ENCODE measurements at places on chromosomes 3 and 15.

GRCh38 chr3:149145974-149146373 lies 16.5 kb downstream of the HPS3 start:
- peak; percentile 8 for DNase-seq

DNA sequence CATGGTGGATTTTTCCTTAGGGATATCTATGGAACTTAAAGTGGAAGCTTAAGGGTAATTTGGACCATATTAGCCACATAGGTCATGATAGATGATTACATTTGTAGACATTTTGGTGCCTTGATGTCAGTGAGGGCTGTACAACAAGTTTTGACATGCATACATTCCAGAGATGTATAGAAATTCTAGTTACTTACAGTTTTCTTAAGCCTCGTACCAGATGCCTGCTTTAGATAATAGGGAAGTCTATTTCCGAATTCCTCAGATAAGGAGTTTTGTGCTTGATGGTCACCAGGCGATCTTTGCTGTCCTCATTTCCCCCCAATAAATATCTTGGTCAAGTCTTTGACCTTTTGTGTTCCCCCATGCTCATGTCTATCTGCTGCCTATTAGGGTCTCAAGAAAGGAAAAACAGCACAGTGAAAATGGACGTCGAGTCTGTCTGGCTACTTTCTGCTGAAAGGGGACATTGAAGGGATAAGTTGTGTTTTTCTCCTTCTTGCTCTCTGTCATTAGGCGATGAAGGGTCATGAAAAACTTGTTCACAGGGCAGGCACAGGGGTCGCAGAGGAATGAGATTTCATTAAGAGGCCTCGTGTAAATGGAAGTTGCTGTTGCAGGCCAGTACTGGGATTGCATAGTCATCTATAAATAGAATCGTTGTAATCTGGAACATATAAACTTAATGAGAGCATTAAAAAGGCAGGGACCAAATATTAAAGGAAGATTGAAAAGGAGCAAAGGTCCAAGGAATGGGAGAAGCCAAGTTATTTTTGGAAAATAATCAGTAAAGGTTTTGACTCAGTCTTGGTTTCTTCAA lies 20.0 kb upstream of the SENP7 start:
- DNase-seq = no peak

GRCh38 chr3:169299129-169299528 lies 364.4 kb downstream of the MECOM start:
- no peak for DNase-seq

GRCh38 chr3:118400886-118401285 lies 633.8 kb downstream of the IGSF11 start:
- no peak for DNase-seq

GRCh38 chr15:80423215-80423614 lies 19.0 kb downstream of the ARNT2 start:
- DNase-seq = no peak

GRCh38 chr3:126617571-126617970 lies 37.4 kb downstream of the TXNRD3 start:
- no peak for DNase-seq

GRCh38 chr3:183503746-183504145 lies 51.8 kb downstream of the KLHL6 start:
- DNase-seq = no peak

GRCh38 chr3:155444771-155445170 lies 151.3 kb upstream of the STRIT1 start:
- no peak for DNase-seq

DNA sequence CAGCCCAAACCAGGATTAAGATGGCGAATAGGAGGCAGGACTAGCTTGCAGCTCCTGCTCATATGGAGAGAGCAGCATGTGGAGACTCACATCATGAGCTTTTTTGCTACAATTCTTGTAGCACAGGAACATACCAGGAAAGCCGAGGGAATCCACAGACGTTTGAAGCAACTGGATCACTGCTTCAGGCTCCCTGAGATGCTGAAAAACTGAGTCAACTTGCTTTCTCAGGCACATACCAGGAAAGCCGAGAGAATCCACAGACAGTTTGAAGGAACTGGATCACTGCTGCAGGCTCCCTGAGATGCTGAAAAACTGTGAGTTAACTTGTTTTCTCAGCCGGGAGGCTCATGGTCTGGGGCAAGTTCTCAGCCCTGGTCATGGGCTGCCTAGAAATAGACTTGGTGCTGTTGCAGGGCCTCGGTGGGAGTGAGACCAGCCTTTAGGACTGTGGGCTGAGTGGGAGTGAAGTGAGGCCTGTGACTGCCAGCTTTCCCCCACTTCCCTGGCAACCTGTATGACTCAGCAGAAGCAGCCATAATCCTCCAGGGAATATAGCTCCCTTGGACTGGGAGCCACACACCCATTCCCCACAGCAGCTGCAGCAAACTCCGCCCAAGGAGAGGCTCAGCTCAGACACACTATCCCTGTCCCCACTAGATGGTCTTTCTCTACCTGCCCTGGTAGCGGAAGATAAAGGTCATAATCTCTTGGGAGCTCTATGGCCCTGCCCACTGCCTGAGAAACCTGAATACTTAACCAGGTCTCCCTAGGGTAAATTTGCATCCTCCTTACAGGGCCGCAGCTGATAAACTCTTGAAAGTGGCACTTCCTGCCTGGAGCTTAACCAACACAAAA lies 51.9 kb upstream of the PFN2 start:
- peak; percentile 36 for DNase-seq

- no peak for DNase-seq
Observed at GRCh38 chr3:11611341-11611799, 32.3 kb downstream of the VGLL4 start.

DNA sequence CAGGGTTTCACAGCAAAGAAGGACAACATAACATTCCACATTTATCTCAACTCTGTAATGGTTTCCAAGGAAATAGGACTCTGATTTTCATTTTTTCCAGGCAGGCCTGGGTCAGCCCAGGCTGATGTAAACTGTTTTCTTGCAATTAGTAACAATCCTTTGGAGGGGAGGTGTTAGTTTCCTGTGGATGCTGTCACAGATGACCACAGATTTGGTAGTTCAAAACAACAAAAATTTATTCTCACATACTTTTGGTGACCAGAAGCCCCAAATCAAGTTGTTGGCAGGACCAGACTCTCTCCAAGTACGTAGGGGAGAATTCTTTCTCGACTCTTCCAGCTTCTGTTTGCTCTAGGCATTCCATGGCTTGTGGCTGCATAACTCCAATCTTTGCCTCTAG lies 88.0 kb downstream of the EDEM1 start:
- DNase-seq = peak; percentile 98

GRCh38 chr15:76337059-76337695 lies 604 bp downstream of the ISL2 start:
- peak; percentile 52 for DNase-seq

- DNase-seq = no peak
Observed at GRCh38 chr15:80875568-80876347, 96.6 kb downstream of the CEMIP start.

DNA sequence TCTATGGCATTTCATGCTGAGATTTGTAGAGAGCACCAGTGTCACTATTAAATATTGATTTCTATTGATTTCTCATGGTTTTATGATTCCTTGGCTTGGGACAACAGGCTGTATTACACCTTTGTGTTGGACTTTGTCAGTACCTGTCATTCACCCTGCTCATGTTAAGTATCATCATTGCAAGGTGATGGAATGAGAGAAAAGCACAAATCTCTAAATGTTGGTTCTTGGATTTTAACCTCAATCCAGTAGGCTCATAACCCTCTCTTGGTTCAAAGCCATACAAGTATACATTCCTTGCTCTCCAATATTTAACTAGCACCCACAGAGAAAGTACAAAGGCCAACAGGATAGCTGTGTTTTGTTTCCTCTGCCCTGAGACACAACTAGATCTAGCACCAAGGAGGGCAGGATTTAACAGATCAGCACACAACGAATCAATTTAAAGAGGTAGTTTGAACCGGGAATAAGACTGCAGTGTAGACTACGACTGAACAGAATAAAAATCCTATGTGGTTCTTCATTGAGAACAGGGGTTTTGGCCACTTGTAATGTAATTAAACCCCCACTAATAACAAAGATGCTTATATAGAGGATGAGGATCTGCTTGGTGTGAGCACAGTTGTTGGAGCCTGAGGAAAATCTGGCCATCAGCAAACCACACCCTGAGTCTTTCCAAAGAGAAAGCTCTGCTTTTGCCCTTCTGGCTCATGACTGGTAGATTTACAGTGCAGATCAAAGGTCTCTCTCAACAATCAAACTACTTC lies 78.0 kb upstream of the TNFSF10 start:
- no peak for DNase-seq

GRCh38 chr3:143775459-143775858 lies 72.8 kb downstream of the SLC9A9 start:
- peak; percentile 45 for DNase-seq

DNA sequence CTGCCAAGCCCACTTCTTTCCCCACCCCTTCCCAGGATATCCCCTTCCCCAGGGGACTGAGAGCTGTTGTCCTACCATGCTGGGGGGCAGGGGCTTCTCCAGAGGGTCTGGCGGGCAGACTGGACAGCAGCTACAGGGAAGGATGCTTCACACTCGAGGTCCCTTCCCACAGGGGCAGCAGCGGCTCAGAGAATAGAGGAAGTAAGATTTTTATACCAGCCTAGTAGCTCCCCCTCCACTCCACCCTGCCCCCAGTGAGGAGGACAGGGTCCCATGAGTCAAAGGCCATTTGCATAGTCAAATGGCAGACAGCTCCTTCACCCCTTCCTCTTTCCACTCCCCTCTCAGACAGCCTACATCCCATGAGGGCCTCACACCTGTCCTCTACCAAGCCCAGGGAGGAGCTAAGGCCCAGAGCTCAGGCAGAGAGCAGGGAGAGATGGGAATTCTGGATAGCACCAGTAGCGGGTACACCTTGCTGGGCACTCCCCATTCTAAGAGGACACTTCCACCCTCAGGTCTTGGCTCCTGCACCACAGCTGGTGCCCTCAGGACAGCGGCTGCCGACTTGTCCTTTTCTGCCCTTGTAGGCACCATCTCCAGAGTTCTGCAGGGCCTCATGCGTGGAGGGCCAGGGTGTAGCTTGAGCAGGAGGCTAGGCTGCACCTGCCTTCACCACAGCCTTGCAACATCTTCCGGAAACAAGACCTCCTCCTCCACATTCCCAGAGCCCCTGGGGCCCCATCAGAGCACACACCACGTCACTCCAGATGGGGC lies at the start of gene TLR9:
TSS of gene TLR9 (minus strand) at position 194 of the 777 bp plus-strand sequence. CDS start at position 78, 116 bp downstream.
- DNase-seq = no peak

DNA sequence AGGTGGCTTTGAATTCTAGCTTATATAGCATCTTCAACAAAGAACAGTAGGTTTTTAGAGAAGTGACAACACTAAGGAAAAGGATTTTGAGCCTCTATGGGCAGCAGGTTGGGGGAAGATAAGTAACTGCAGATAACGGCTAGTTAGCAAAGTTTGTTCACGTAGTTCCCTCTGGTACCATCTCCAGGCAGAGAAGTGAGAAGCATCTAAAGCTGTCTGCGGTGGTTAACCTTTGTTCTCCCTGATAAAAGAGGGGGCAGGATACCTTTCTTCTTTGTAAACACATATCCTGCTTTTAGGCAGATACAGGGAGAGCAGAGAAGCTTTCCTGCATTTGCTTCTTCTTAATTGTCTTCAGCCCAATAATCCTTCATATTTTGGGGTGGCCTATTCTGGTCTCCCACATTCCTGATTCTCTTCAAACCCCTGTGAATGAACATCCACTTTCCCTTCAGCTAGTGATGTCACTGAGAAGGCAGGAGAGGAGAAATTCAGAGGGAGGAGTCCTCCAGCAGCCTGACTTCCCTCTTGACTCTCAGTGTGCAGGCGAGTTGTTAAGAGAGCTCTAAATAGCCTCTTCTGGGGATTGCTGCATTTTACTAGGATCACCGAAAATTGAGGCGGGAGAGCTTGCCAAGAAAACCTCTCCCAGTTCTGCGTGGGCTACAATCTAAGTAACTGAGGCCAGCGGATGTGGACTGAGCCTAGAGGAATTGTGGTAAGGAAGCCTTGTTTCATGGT lies 393.7 kb upstream of the C2CD4B start:
- peak; percentile 55 for DNase-seq

DNA sequence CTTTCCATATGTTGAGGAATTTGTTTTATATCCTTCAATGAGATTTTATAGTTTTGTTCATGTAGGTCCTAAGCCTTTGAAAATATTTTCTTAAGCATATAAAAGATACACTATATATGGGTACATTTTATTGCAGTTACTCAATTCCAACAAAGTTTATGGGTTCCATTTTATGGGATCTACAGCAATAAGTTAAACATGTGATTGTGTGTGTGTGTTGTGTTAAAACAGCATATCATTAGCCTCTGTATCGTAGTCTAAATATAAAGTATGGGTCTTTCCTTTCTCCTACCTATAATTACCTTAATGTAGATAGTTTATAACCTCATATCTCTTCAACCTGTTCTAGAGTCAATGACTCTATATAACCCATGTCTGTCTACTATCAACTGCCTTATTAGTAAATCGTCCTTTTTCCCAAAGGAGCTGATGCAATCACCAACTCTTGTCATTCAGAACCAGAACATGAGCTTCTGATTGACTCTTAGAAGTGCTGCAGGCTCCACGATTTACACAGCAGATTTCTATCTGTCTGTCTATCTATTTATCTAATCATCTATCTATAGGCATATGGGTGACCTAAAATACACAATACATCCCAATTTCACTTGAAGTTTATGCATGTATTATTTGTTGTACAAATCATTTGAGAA lies 512.6 kb upstream of the CBLB start:
- no peak for DNase-seq

- no peak for DNase-seq
Observed at GRCh38 chr3:52880474-52880873, 16.9 kb downstream of the STIMATE start.

DNA sequence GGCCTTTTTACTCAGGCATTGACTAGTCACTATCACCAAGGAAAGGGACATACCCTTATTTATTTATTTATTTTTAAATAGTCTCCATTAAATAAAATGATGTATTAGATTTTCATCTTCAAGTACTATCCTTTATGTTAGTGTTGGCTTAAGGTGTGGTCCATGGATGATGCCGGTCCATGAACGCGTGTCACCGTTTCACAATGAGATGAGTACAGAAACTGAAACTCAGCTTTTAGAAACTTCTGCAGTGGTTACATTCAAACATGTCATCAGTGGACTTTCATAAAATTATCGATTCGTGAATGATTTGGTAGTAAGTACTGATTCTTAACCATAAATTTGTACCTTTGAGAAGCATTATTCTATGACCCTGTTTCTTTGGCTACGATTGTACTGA lies 166.6 kb downstream of the SATB1 start:
- DNase-seq = no peak

GRCh38 chr15:44536302-44536961 lies 515 bp upstream of the EIF3J start:
- DNase-seq = no peak

All from AG10803 (cell line).